ENCODE measurements at places on chromosomes 1 and 21.

GRCh38 chr21:44403106-44404020 lies 49.9 kb downstream of the TRPM2 start:
- no peak for DNase-seq

- no peak for DNase-seq
Measured at GRCh38 chr1:71774705-71775104, 507.6 kb downstream of the NEGR1 start.

DNA sequence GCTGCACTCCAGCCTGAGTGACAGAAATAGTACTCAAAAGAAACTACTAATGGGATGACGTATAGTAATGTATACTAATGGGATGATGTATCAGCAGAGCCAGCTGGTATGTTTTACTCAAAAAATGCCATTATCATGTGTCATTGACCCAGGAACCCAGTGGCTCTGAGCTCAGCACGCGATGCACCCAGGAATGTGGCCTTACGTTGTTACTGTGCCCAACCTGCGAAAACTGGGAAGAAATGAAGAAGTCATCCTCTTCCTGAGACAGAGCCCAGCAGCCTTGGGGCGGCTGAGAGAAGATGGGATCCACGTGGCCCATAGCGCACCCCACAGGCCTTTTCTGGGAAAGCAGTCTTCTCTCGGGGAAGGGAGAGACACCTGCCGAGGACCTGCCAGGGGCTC lies 8.8 kb downstream of the UBE2J2 start:
- no peak for DNase-seq

GRCh38 chr1:31183927-31184554 lies 55.6 kb downstream of the NKAIN1 start:
- no peak for DNase-seq

GRCh38 chr1:6257541-6258069 lies 3.3 kb downstream of the GPR153 start:
- DNase-seq: no peak

DNA sequence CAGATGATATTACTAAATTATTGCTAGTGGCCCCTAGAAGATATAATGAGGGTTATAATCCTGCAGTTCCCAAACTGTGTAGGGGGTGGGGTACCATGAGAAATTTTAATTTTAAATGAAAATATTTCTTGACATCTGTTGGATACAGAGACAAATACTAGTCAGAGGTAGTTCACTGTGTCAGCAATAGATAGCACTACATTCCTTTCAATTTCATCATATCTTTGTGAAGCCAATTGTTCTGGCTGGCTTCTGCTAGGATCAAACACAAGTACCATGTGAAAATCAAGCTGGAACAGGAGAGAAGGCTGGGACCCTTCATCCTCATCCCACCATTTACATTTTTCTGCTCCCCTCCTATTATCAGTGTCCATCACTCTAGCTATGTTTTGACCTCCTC lies 208.1 kb downstream of the USH2A start:
- no peak for DNase-seq
